ENCODE measurements at places on chromosomes 3 and 15. TPM values are rescaled to one million over a fixed set of nuclear protein-coding genes. Genes with fewer than 3 reads are reported as not detected.

The RGMA gene
- total RNA-seq, result 159 TPM

DNA sequence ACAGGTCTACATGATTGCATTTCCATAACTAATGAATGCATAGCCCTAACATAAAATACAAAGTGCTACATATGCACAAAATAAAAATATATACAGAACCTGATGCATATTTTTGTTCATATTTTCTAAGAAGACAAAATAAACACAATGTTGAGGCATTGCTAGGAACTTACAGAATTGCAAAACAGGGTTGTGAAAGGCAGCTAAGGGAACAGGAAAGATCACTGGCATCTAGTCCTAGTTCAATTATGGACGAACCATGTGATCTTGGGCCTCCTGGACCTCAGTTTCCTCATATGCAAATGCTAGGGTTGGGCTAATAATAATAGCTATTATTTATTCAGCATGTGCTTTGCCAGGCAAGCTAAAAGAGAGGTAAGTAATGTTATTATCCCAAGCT is 15.5 kb upstream of the NCEH1 start:
- DNase-seq, result peak; percentile 29

GRCh38 chr15:56616551-56616950 is 116.8 kb downstream of the ZNF280D start:
- no peak for DNase-seq

- peak; percentile 86 for DNase-seq
These were observed 1.3 kb downstream of the MINAR1 start for GRCh38 chr15:79433276-79433990.

DNA sequence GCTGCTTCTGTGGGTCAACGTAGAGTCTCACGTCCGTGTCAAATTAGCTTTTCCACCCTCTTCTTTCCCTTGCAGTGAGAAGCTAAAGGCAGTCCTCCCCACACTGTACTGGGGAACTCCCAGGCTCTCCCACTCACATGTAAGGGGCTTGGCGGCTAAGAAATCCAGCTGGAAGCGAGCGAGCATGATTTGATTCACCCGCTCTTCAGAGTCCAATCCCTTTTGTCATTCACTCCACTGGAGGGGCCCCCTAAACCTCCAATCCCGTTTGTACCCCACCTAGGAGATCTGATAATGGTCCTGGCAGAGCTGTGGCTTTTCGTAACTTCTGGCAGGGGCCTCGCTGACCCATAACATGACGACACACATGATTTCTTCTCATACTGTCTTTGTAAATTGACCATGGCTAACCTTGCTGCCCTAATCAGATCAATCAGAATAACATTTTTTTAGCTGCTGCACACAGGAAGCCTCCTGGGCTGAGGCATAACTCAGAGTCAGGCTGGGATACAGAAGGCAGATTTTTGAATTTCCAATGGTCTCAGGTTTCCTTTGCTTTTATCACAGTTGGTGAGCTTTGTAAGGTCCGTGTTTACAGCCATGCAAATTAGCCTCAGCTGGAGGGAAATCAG is 235.2 kb downstream of the GREM1 start:
- DNase-seq, result no peak

DNA sequence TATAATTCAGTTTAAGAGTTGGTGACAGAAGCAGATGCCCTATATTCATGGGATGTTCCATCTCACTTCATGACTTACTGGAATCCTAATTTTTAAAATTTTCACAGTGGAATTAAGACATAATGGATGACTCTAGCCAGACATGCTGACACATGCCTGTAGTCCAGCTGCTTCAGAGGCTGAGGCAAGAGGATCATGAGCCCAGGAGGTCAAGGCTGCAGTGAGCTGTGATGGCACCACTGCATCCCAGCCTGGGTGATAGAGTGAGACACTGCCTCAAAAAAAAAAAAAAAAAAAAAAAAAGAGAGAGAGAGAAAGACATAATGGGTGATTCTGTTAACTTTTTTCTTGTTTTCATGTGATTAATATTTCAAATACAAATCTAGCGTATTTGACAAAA is 123.6 kb downstream of the KLHL25 start:
- no peak for DNase-seq

DNA sequence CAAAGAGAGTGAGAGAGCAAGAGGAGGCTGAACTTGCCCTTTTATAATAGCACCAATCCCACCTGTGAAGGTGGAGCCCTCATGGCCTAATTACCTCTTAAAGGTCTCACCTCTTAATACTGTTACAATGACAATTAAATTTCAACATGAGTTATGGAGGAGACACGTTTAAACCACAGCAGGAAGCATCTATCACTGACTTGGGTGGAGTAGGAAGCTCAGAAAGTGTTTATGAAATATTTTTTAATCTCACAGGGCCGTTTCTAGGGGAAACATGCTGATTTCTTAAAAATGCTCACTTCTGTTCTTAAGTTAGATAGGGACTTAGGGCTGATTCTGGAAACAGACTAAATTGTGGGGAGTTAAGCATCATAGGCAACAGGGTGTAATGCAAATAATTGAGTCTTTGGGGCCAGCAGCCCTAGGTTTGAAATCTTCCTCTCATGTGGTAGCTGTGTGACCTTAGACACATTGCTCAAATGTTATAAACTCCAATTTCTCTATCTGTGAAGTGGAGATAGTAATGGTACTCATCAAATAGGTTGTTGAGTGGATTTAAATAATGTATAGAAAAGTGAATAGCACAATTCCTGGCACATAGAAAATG is 133.3 kb upstream of the KLHL25 start:
- no peak for DNase-seq
